ENCODE measurements at places on chromosomes 13 and 19. TPM values are rescaled to one million over a fixed set of nuclear protein-coding genes. Genes with fewer than 3 reads are reported as not detected.

DNA sequence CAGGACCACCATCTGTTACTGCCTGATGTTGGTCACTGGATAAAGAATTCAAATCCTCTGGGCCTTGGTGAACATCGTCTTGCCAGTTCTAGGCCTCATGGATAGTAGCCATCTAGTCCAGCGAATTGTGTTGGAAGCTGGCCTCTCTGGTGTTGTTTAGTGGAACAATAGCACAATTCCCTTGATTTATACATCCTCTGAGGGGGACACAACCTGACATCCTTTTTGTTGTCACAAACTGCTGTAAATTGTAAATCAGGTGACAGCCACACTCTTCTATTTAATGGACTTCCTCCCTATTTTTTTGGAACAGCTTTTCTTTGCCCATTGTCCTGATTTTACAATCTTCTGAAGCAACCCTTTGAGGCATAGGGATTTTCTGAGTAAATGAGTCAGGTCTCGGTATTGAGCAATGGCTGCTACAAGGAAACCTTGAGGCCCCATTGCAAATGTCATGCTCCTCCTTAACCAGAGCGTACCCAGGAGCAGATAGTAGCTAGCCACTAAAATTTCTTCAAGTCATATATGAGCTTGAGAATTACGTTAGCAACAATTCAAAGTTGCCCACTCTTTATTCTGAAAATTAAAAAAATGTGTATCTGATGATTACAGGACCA, 263.3 kb downstream of the COG6 start:
- H3K27me3 ChIP-seq = no peaks in the 10 kb centered on the region
- no peak overlapping the region for H3K27ac ChIP-seq
- no peak overlapping the region for H3K4me3 ChIP-seq
- no peak for DNase-seq
- H3K36me3 ChIP-seq = no peaks in the 10 kb centered on the region

DNA sequence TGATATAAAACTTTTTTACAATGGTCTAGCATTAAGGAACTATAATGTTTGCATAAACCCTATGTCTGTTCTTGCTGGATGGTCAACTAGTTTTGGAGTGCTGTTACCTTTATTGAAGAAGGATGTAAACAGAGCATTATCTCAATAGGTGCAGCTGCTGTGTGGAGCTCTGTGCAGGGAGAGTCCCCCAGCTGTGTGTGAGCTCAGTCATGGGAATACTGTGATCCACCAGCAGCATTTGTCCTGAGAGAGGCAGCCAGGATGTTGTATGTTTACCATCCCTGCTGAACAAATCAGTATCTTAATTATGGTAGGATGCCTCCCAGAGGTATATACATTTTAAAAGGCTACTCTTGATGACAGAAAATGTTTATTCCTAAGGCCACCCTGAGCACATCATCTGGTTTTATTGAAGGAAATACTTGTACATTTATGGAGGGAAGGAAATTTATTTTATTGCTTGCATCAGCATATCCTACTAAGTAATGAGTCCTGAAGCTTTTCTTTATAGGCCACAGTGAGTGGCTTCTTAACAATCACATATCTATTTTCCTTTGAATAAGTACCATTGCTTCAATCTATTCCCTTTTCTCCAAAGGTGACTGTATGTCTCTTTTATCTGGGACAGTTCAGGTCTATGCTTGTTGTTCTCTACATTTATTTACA, 11.7 kb downstream of the RAP2A start:
- no peaks in the 10 kb centered on the region for H3K27me3 ChIP-seq
- no peak for DNase-seq
- H3K27ac ChIP-seq = no peak overlapping the region
- H3K4me1 ChIP-seq = no peaks in the 10 kb centered on the region

GRCh38 chr13:94620286-94620896, 18.7 kb downstream of the GPR180 start:
- no peaks in the 10 kb centered on the region for H3K27me3 ChIP-seq
- H3K36me3 ChIP-seq = peaks cover 15% of the 10 kb centered on the region
- no peak for DNase-seq
- H3K4me3 ChIP-seq = no peak overlapping the region
- H3K27ac ChIP-seq = no peak overlapping the region
- H3K4me1 ChIP-seq = no peaks in the 10 kb centered on the region

GRCh38 chr13:26266311-26266710, 12.4 kb downstream of the CDK8 start:
- H3K4me3 ChIP-seq = no peak overlapping the region
- H3K36me3 ChIP-seq = peaks cover 1% of the 10 kb centered on the region
- H3K27me3 ChIP-seq = no peaks in the 10 kb centered on the region
- H3K4me1 ChIP-seq = no peaks in the 10 kb centered on the region
- no peak overlapping the region for H3K27ac ChIP-seq
- DNase-seq = no peak

DNA sequence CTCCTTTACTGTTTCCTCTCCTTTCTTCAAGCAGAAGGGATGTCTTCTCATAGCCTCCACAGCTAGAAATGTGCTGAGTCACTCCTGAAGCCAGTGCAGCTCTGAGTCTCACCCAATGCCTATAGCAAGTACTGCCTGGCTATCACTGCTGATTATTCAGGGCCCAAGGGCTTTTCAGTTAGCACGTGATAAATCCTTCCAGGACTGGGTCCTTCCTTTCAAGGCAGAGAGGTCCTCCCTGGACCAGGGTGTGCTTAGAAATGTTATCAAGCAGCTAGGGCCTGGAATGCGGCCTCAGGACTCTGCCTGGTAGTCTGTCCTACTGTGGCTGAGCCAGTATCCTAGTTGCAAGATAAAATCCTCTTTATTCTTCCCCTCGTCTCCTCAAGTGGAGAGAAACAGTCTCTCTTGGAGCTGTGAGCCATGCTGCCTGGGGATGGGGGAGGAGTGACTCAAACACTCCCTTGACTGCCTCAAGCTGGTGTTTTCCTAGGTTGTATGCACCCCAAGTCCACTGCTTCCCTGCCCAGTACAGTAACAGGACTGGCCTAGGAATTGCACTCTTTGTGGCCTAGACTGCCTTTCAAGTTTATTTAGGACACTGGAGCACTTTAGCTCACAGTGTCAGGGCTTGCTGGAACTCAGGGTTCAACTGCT, 198.7 kb upstream of the SERP2 start:
- peaks cover 1% of the 10 kb centered on the region for H3K36me3 ChIP-seq
- H3K27ac ChIP-seq = no peak overlapping the region
- no peak for DNase-seq
- H3K27me3 ChIP-seq = no peaks in the 10 kb centered on the region
- no peaks in the 10 kb centered on the region for H3K4me1 ChIP-seq

DNA sequence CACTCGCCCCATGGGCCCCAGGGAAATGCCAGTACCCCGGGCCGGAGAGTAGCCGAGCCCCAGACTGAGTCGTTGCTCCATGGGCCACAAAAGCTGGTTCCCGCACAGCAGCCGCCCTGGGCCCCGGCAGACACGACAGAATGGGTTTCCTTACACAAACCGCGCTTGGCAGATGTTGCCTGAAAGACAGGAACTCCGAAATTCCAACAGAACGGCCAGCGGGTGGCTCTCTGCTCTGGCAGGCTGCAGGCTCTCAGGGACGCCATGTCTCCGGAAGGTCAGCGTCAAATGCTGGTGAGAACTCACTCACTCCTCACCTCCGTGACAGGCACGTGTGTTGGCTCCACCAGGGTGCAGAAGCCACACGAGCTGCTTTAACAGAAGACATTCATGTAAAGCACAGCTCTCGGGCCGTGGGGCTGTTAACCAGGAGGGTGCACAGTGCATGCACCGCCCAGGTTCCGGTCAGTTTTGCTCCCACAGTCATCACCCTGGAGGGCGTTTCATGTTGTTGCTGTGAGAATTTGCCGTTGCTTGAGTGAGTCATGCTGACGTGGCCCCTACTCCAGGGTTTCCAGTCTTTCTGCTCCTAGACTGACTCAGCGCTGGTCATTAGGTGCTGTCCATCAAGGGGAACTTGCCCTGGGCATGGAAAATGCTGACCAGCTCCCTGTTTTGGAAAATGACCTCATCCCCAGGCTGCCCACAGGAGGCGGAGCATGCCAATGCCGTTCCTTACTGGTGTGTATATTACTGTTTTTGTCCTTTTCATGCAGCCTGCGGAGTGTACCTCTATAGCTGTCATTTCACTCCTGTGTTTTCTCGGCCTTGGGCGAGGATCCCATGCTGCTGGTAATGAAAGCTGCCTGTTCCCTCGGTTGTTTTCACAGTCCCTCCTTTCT, 44.8 kb downstream of the ANKRD10 start:
- peaks cover 3% of the 10 kb centered on the region for H3K4me1 ChIP-seq
- H3K27ac ChIP-seq = no peak overlapping the region
- H3K36me3 ChIP-seq = no peaks in the 10 kb centered on the region
- H3K27me3 ChIP-seq = no peaks in the 10 kb centered on the region
- peak; percentile 74 for DNase-seq

DNA sequence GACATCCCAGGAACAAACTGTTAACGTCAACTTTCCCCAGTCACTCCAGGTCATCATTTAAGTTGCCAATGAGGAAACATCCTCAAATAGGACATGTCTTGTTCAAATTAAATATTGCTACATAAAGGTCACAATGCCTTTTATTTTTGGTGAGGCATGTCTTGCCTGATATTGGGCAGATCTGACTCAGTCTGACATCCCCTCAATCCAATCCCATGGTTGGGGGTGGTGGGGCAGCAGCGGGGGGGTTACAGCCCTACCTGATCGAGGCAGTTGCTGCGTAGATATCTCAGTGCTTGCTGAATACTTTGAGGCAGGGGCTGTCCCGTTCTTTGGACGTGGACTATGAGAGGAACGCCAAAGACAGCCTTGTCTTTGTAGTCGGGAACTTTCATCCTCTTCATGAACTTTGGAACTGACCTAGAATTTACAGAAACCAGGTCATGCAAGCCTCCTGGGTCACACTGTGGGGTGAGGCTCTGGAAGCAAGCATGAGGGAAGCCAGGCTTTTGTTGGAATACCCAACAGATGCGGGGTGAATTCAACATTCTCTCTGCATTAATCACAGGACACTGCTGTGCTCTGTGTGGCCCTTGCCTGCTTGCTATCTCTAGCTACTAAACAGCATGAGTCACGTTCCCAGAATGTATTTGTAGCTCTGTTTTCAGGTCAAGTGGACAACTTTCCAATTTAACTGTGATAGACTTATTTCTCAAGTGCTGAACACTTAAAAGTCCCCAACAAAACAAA, 109.8 kb downstream of the KL start:
- peak; percentile 61 for DNase-seq
- H3K4me3 ChIP-seq = no peak overlapping the region
- H3K36me3 ChIP-seq = no peaks in the 10 kb centered on the region

- DNase-seq = no peak
- no peaks in the 10 kb centered on the region for H3K36me3 ChIP-seq
- H3K27me3 ChIP-seq = no peaks in the 10 kb centered on the region
Observed at GRCh38 chr13:23570099-23570920, at the start of gene TNFRSF19. TNFRSF19 (plus strand) TSS chr13:23570412; CDS start chr13:23590184, 19,772 bp downstream.

The ZNF568 gene
- 3.1 TPM for total RNA-seq

The MBD3L5 gene
- not detected for total RNA-seq

The LHB gene
- not detected for total RNA-seq

All from H9 (cell line).